ENCODE measurements at places on chromosomes 12 and 14.
A peak's percentile ranks its signal among the peaks of the same experiment; 100 is the strongest.

GRCh38 chr14:74048281-74048680 is 29.1 kb downstream of the BBOF1 start:
- no peak for DNase-seq

GRCh38 chr12:30211743-30212142 is 428.0 kb upstream of the TMTC1 start:
- peak; percentile 9 for DNase-seq

DNA sequence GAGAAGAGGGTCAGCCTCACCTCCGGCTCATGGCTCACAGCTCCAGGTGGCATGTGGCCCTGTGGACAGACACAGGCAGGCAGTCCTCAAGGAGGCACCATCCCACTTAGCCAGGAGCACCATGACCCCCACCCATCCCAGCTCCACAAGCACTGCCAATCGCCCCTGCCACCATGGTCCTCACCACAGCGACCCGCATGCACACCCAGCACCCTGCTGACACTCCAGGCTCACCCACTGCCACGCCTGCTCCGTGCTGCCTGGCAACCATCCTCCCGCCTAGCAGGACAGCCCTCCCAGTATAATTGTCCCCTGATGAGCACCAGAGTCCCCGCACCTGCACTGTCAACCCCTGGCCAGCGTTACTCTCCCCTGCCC is 50.9 kb downstream of the TRPV4 start:
- no peak for DNase-seq

- DNase-seq = no peak
Measured at GRCh38 chr14:87207756-87208155, 785.2 kb downstream of the GALC start.

- no peak for DNase-seq
Measured at GRCh38 chr12:2980630-2981029, 21.4 kb downstream of the TEAD4 start.

GRCh38 chr12:27511723-27512045 is 12.3 kb upstream of the PPFIBP1 start:
- no peak for DNase-seq

- DNase-seq = no peak
Measured at GRCh38 chr14:70096866-70097265, 91.9 kb downstream of the SLC8A3 start.

- no peak for DNase-seq
Measured at GRCh38 chr12:113305281-113305856, 29.5 kb downstream of the SLC8B1 start.

GRCh38 chr12:122371475-122372045 is 50.9 kb downstream of the CLIP1 start:
- DNase-seq = no peak

GRCh38 chr14:74297986-74298385 is 4.7 kb downstream of the ABCD4 start:
- no peak for DNase-seq

- peak; percentile 49 for DNase-seq
Measured at GRCh38 chr12:90940872-90941499, 14.0 kb downstream of the CCER1 start.

DNA sequence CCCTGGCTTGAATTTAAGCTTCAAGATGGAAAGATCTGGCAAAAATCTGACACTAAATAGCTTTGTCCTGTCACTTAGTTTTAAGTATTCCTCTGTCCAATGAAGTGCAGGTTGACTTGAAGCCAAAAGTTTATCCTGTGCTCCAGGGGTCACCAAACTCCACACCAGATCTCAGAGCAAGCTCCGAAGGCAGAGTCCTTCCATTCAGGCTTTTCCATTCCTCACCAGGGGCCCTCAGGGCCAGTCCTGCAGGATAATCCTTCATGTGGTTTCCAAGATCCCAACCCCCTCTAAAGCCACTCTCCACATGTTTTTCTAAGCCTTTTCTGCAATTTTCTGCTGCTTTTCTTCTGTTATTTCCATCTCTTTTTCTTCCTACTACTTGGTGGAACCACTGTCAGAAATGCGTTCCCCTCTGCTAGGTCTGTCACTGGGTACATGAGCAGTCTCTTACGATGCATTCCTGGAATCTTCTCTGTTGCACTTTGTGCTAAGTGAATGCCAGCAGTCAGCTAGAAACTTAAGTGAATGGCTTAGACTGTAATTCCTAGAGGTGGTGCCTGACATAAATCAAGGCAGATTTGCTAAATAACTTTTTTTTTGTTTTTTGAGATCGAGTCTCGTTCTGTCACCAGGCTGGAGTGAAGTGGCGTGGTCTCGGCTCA is 251.4 kb downstream of the MSRB3 start:
- DNase-seq = no peak

GRCh38 chr14:65432361-65432948 is 19.9 kb downstream of the FUT8 start:
- DNase-seq = no peak

DNA sequence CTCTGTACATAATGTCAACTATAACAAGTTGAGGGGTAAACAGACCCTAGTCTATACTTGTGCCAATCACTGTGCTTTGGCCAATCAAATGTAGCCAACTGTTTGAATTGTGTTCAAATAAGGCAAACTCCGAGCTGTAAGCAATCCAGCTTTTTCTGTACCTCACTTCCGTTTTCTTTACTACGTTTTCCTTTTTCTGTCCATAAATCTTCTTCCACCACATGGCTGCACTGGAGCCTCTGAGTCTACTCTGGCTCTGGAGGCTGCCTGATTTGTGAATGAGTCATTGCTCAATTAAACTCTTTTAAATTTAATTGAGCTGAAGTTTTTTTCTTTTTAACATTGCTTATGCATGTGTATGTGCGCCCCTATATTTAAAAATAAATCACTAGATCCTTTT is 29.7 kb downstream of the CLEC1A start:
- DNase-seq = no peak

DNA sequence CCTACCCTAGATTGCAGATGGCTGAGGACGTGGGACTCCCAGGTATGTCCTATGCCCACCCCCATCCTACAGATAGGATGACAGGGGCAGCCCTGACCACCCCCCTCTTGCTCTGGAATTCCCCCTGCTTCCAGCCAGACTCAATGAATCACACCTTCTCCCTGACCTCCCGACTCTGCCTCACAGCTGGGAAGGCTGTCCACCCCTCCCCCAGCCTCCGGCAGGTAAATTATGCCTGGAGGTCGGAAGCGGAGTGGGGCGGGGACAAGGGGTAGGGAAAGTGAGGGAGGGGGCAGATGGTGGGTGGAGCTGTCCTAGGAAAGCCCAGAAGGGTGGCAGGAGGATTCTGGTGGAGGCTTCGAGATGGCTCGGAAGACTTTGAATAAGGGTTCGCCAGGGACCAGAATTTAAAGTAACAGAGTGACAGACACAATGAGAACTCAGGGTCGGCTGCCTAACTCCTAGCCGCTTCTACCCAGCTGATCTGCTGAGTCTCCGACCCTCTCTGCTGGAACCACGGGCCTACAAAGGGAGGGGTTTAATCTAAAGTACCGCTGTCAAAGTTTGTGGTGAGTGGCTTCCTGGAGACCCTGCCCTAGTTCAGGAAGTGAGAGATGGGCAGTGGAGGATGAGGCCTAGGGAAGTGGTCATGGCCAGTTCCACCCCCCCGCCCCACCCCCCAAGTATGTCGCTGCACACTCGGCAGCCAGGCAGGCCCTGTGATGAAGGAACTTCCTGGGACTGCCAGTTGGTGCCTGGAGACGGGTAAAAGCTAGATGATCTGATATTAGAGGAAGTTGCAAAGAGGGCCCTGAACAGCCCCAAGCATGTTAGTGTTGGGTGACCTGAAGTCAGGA is 4.2 kb downstream of the PLEKHG3 start:
- DNase-seq = no peak

DNA sequence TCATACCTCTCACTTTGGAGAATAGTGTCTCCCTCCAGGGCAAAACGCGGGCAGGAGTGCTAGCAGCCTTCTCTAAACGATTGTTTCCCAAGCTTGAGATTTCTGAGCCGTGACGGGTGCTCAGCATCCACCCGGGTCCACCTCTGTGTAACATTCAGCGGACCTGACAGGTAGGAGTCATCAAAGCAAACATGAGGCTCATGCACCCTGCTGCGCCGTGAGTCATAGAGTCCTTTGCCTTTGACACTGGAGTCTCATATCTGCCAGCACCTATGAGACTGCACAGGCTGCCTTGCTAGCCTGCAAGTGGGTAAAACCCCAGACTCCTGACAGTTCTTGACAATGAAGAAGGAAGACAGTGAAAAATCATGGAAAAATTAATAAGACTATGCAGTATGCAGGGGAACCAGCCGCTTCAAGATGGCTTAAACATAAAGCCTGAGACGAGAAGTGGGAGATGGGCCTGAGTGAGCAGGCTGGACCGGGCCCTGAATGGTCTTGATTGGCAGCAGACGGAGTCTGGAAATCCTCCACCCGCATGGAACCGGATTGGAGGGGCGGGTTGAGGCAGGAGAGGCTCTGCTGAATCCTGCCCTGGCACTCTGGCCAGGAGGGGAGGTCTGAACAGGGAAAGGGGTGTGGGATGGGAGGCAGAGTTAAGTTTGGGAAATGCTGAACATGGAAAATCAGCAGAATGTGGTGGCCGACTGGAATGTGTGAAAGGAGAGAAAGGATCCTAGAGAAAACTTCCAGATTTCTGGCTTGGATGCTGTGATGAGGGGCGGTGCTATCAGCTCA is 54.2 kb downstream of the LGMN start:
- DNase-seq = no peak

GRCh38 chr12:23333938-23334337 is 615.5 kb downstream of the SOX5 start:
- DNase-seq = no peak

- no peak for DNase-seq
Measured at GRCh38 chr14:51145246-51145645, 50.3 kb upstream of the TRIM9 start.

DNA sequence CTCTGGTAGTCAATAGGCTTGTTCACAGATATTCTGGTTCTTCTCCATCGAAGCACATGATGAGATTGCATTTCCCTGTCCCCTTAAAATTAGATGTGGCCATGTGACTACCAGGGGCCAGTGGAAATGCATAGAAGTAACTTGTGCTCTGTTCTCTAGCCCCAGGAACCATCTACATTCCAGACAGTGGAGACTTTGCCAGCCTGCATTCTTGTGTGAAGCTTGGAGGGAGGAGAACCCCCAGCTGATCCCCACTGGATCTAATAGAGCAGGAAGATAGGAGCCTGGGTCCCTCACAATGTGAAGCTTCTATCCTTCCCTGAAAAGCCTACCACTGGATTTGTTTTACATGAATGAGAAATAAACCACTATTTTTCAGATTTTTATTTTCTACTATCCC is 130.1 kb downstream of the KITLG start:
- no peak for DNase-seq

DNA sequence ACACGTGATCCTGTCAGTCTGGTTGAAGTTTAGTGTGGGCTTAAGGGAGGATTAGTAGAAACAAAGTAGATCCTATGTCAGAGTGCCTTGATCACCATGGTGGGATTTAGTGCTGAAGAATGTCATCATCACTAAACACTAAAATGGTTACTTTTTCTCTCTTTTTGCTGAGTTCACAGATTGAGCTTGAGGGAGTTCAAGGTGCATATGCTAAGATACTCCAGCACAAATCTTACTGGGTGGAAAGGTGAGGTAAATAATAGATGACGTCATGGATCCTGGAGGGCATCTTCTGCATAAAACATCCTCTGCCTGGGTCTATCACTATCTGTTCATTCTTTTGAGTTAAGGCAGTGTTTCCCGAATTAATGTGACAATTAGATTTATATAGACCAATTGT is 4.9 kb downstream of the GALNT8 start:
- DNase-seq = no peak

DNA sequence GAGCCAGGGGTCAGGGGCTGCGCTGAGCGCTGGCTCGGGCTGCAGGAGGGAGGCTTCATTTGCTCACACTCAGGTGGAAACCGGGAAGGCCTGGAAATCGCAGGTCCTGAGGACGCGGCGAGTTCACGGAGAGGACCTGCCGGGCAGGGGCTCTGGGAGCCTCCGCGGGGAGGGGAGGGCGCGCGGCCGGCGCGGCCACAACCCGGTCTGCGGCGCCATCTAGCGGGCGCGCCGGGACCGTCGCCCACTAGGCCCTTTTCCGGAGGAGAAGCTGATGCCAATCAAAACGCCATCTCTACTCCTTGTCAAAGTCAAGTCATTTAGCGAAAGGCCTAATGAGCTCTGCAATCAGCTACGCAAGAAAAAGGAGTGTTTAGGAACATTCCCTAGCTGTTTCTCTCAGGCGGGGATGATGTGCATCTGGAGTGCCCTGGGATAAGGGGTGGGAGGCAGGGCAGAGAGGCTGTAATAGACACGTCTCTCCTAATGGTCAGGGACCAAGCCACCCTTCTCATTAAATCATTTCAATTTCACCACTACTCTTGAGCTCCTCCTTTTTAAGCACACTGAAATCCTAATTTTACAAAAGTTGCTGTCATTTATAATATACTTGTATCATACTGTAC is 885.8 kb upstream of the TMEM132C start:
- no peak for DNase-seq

DNA sequence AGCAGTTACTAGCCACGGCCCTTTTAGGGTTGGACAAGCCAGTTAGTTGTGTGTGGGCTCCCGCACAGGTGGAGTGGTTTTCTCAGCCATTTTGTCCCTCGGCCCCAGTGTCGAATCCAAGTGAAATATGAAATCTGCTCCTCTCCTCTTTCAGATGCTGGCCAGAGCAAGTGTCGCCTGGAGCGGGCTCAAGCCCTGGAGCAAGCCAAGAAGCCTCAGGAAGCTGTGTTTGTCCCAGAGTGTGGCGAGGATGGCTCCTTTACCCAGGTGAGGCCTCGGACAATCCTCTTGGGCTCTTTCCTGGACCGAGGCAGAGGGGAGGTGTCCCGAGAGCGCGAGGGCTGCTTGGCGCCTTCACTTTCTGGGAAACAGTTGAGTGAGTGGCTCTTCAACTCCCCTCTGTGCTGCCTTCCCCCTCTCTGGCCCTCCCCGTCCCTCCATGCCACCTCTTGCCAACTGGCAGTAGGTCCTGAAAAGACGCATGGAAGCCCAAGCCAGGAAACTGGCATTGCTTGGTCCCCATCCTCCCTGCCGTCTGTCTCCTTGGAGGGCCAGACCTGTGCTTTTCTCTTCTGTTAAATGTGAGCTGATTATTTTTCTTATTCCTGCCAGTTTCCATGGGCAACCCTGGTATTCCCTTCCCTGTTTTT is 74.2 kb downstream of the SMOC1 start:
- DNase-seq = no peak

- DNase-seq = no peak
Measured at GRCh38 chr12:51662728-51663154, 71.7 kb downstream of the SCN8A start.

DNA sequence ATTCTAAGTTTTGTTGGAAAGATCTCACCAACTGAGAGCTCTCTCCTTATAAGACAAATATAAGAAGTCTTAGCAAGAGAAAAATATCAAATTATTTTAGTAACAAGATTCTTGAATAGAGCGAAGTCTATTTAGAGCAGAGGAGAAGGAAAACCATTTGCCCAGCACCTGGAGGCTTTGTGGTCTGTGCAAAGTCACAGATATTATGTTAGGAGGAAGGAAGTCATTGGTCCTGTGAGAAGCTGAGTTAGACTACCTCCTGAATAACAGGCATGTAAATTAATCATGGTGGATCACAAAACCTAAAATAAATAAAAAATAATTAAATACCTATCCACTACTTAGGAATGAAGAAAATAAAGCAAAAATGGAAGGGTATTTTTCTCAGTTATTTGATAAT is 38.4 kb upstream of the ATXN7L3B start:
- no peak for DNase-seq

GRCh38 chr14:75941030-75941429 is 40.8 kb downstream of the TGFB3 start:
- peak; percentile 29 for DNase-seq

GRCh38 chr12:79927772-79928474 is 7.0 kb downstream of the PPP1R12A start:
- no peak for DNase-seq
